ENCODE measurements at places on chromosomes 6 and 20.

DNA sequence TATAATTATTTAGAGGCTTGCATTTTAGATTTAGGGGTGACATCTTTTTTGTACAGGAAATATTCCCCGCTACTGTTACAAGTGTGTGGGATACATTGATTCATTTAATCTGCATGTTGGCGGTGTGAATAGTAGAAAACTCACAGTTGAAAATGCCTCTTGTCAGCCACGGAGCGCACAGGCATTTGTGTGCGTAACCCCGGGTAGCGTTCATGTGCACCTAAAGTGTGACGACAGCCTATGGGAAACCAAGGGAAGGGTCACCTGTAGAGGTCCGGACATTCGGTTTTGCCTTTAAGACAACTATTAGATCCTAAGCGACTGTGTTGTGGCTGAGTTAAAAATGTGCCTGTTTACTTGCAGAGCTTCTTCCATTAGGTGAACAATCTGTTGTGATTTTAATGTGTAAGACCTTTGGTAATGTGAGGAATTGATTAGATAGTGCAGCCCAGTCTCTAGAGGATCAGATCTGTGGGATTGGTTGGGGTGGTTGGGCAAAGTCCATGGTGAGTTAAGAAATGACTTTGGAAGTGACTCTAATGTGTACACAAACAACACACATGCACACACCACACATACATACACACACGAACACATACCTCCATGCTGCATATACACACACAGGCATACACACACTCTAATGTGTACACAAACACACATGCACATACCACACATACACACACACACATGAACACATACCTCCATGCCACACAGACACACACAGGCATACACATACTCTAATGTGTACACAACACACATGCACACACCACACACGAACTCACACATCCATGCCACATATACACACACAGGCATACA, 15.7 kb downstream of the ERMARD start:
- no peak for DNase-seq

DNA sequence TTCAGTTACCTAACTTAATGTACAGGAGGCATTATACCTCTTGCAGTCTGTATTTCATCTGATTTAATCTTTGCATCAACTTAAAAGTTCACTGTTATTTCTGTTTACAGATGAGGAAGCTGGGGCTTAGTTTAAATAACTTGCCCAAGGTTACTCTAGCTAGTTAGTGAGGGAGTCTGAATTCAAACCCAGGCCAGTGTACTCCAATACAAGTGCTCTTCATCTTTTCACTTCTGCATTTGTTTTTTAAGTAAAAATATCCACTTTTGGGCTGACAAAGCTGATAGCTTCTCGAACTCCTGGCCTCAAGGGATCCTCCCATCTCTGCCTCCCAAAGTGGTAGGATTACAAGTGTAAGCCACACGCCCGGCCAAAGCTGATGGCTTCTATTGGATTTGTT, 23.6 kb downstream of the RREB1 start:
- no peak for DNase-seq

DNA sequence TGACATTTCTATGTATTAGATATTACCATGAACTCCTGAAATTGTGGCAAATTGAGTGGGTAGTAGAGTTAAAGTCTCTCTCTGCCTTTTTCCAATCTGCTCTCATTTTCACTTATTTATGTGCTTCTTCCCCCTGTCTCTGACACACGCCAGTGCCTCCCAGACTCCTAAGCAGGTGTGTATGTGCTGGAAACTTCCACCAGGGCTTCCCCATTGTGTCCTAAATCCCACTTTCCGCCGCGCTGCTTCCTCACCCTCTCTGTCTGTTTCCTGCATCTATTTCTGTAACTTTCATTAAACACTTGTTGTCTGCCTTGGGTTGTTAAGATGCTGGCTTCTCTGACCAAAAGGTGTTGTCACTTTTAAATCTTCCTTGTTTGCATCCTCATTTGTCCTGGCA, 97.6 kb upstream of the HDGFL1 start:
- no peak for DNase-seq

GRCh38 chr6:127051571-127052260, 66.8 kb upstream of the RSPO3 start:
- DNase-seq: no peak

GRCh38 chr20:35385733-35386132, 26.0 kb downstream of the UQCC1 start:
- DNase-seq: no peak

DNA sequence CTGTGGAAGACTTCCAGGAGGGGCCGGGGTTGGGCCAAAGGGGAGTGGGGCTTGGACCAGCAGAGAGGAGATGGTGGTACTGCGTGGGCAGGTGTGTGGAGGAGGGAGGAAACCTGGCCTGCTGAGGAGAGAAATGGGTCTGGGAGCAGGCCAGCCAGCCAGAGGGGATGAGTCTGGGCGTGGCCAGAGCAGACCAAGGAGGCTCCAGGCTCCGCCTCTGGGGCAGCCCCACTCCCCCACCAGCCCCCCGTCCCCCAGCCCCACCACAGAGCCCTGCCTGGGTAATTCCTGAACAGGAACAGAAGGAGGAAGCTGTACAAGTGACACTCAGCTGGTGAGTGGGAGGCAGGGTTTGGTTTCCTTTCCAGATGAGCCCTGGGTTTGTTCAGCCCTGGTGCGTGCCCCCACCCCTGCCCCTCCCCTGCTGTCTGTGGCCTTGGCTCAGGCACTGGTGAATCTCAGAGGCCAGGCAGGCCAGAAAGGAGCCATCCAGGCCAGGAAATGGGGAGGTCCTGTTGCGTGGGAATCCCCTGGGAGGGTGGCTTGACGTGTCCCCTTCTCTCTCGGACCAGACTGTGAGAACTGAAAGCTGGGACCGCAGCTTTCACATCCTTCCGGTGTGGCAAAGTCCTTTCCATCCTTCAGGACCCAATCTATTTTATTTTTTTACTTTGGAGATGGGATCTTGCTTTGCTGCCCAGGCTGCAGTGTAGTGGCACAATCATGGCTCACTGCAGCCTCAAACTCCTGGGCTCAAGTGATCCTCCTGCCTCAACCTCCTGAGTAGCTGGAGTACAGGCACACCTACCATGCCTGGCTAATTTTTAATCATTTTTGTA, 9.4 kb upstream of the SRC start:
- no peak for DNase-seq

GRCh38 chr6:7260291-7261031, 52.5 kb downstream of the SSR1 start:
- no peak for DNase-seq

DNA sequence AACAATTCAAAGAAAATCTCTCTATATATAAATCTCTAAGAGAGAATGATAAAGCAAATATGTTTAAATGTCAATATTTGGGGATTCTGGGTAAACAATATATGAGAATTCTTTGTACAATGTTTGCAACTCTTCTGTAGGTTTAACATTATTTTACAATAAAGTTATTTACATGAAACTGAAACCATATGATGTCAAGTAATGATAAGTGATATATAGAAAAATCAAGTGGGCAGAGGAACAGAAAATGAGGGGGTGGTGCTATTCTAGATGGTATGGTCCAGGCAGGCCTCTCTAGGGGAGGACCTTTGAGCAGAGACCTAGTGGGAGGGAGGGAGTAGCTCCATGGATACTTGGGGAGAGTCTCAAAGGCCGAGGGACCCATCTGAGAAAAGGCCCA, 16.4 kb upstream of the SCRT2 start:
- no peak for DNase-seq

GRCh38 chr6:121344539-121344938, 10.3 kb upstream of the TBC1D32 start:
- DNase-seq: no peak

DNA sequence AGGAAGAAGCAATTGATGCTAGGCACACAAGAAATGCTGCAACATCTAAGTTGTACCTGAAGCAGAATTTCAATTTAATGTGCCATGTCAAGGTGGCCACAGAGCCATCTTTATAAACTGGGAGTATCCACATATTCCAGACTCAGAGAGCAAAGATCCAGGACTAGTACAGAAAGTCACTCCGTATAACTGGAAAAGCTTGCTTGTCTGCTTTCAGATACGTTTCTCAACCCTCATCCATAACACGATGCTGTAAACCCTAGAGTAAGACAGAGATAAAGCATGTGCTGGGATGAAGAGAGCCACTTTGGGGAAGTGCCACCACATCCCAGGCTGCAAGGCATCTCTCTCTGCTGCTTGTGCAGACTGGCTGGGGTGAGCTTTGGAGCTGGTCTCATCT, 134.7 kb downstream of the PACRG start:
- no peak for DNase-seq

- no peak for DNase-seq
Observed at GRCh38 chr20:2162125-2162822, 60.6 kb downstream of the STK35 start.

DNA sequence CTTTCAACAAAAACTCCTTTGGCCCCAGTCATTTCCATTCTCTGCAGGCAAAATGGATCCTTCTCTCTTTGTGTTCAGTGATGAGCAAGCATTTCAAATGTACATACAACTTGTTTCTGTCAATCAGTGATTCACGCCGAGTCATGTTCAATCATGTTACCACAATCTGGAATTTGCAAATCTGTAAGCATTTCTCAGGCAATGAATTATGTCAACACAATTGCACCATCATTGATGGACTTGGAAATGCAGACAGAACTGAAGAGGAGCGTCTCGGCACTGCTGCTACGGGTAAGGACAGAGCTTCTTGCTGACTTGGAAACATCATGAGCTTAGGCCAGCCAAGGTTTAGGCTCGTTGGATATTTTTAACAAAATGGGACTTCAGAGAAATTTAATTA, 132.8 kb upstream of the AGPAT4 start:
- DNase-seq: no peak

DNA sequence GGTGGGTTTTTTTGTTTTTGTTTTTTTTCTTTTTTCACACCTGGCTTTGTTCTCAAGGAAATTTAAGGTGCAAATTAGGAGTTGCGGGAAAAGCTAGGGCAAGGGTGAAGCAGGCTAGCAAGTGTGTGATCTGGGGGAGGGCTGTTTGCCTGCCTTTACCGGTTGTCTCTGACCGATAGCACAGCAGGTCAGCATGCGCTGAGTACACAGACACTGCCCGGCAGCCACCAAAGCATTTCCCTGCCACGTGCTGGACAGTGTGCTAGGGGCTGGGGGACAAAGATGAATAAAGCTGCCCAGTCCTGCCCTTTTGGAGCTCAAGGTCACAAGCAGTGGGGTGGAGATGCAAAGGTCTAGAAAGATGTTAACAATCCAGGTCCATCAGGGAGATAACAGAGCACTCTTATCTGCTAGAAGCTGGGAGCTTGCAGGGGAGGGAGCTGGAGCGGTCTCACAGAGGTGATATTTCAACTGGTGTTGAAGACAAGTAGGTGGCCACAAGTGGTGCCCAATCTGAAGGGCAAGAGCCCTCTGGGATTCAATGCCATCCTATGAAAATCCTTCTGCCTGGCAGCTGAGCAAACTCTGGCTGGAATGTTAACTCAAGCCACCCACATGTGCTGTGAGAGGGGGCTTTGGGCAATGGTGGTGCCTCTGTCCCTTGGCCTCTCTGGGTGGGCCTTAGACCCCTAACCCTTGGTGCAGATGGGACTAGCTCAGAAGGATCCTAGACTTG, 24.5 kb downstream of the TTBK1 start:
- DNase-seq: no peak

DNA sequence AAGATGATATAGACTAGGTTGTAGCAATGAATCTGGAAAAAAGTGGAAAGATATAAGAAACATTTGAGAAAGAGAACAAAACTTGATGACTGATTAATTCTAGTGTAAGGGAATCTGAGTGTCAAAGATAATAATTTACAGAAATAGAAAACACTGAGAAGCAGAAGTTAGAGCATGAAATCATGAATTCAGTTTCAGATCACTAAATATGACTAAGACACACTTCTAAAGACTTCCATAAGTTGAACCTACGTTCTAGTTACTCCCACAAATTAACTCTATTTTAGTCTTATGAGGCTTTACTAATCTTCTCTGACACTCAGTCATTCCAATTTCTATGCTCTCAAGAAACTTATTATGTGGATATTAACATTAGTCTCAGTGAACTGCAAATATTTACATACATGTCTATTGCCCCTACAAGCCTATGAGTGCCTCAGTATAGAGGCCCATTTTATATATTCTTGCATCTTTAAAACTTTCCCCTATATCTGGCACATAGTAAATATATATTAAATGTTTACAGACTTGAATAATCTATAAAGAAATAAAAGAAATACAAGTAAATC, 30.4 kb downstream of the IBTK start:
- no peak for DNase-seq

- DNase-seq: no peak
Observed at GRCh38 chr6:75446241-75446880, 47.2 kb downstream of the FILIP1 start.

DNA sequence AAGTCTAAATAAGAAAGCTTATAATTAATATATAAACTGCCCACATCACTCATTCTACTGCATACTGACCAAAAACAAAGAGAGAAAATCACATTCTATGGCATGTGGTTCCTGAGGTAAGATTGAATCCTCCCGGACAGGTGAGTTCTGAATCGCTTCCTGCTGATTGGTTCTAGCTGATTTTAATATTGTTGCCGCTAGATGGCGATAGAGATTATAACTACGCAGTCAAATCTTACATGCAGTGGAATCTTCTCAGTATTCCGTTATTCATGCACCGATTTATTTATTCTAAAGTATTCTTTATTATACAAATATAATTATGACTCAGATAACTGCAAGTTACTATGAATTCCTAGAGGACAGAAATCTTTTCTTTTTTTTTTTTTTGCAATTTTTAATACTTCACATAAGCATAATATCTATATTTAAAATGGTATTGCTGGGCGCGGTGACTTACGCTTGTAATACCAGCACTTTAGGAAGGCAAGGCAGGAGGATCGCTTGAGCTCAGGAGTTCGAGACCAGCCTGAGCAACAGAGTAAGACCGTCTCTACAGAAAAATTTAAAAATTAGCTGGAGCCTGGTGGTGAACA, 24.2 kb upstream of the TMX4 start:
- DNase-seq: peak; percentile 86

GRCh38 chr20:56606174-56606945, 22.7 kb upstream of the TFAP2C start:
- DNase-seq: no peak

- no peak for DNase-seq
Observed at GRCh38 chr6:108561742-108562502, 1.2 kb downstream of the FOXO3 start.

- no peak for DNase-seq
Observed at GRCh38 chr20:7829776-7830175, 110.5 kb downstream of the HAO1 start.

GRCh38 chr6:88342336-88342735, 176.2 kb upstream of the CNR1 start:
- no peak for DNase-seq
